CD8-positive, alpha-beta memory T cell (primary cell): ENCODE measurements at places on chromosomes 7 and 10. TPM values are rescaled to one million over a fixed set of nuclear protein-coding genes. Genes with fewer than 3 reads are reported as not detected.

DNA sequence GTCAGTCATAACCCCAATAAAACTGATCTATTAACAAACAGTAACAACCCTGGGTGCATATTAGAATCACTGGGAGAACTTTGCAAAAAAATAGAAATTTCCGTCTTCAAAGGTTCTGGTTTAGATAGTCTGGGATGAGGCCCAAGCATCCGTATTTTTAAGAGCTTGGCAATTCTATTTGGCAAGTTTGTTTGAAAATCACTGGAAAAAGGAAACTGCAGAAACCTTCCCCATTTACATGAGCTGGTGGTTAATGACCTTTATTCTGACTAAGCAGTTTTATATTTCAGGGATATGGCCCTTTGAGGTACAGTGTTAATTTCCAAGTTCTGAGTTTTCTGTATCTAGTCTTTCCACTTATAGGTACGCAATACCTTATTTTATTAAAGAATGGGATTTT lies 115.8 kb upstream of the PRR15 start:
- no peak for DNase-seq

Gene TUBAL3
- not detected for polyA plus RNA-seq

- no peak for DNase-seq
Measured at GRCh38 chr10:85318809-85319807, 990.7 kb downstream of the CCSER2 start.

DNA sequence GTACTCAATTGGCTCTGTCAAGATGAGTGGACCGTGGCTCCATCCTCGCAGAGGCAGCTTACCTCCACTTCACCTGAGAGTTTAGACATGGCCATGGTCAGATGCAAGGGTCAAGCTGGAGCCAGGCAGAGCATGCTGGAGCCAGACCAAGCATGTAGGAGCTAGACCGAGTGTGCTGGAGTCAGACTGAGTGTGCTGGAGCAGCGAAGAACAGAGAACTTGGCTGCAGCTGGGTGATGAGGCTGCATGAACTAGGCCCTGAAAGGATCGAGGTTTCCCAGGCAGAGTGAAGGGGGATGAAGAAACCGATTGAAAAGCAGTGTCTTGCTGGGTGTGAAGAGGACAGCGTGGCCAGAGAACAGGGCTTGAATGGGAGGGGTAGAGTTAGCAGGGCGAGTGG lies 86.1 kb downstream of the MKI67 start:
- no peak for DNase-seq

DNA sequence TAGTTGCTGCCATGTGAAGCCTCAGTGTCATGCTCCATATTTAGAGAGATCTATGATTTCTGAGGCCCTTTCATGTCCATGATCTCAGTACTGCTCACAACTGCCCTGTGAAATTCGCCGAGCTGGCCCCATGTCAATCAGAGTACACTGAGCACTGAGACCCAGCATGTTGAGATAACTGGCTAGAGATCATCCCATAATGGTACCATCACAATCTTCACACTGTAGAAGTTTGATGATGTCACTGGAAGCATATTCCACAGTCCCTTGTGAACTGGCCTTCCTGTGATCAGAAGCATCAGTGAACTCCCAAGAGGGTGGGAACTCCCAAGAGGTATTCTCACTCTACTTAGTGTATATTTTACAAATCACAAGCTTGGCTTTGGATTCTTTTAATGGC lies 116.0 kb downstream of the EGFR start:
- DNase-seq = no peak

- no peak for DNase-seq
Measured at GRCh38 chr10:113846036-113846435, 7.8 kb downstream of the DCLRE1A start.

DNA sequence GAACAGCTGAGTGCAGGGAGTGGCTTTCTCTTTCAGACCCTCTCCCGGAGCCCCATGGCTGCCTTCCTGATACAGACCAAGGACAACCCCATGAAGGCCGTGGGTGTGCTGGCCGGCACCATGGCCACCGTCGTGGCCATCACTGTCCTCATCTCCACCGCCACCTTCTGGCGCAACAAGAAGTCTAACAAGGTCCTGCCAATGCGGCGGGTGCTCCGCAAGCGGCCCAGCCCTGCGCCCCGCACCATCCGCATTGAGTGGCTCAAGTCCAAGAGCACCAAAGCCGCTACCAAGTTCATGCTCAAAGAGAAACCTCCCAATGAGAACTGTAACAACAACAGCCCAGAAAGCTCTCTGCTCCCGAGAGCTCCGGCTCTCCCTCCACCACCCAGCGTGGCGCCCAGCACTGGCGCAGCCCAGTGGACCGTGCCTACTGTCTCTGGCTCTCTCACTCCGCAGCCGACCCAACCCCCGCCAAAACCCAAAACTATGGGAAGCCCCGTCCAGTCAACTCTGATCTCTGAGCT lies 11.2 kb downstream of the LRIT2 start:
- no peak for DNase-seq

GRCh38 chr10:5592070-5592469 lies 67.3 kb downstream of the CALML3 start:
- no peak for DNase-seq

Gene POT1
- polyA plus RNA-seq = 21.8 TPM

GRCh38 chr7:91811236-91811635 lies 69.3 kb downstream of the MTERF1 start:
- no peak for DNase-seq

DNA sequence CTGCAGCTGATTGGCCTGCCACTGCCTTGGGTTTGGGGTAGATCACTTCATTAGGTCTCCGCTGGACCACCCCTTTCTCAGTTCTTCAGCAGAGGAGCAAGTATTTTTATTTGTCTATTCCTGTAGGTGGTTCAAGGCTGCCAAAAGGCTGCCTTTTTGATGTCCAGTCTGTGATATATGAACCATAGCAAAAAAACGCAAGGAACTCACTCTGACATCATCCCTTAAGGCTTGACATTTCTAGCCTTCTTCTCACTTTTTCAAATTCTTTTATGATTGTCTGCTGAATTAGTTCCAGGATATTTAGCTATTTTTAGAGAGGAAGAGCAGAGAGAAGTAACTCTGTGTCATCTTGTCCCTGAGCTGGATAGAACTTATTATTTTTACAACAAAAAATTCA lies 269.2 kb downstream of the BAMBI start:
- DNase-seq = no peak

GRCh38 chr7:140857048-140857447 lies 67.7 kb downstream of the BRAF start:
- DNase-seq = no peak

Gene PRLHR
- polyA plus RNA-seq = not detected

DNA sequence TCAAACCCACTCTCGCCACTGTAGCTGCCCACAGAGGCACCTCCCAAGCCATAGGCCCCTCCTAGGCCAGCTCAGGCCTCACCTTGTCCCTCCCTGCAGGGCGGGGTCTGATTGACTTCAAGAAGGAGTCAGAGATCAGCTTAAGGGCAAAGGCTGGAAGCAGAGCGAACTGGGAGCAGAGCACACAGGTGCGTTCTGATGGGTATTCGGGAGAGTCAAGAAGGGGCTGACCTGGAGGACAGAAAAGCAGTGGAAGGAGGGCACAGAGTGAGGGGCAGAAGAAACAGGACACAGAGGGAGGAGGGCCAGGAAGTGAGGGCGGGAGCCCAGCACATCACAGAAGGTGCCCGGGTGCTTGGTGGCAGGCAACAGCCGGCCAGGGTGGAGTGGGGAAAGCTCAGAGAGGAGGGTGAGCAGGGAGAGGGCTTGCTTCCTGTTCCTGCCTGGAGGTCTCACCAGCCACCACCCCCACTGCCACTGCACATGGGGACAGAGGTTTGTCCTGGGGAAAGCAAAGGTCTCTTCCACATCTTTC lies at the start of gene AOC1:
TSS of gene AOC1 (plus strand) at position 147 of the 535 bp plus-strand sequence. CDS start 3,954 bp downstream, outside the sequence.
- DNase-seq = no peak

- no peak for DNase-seq
Measured at GRCh38 chr10:100569687-100570481, 34.1 kb downstream of the HIF1AN start.

DNA sequence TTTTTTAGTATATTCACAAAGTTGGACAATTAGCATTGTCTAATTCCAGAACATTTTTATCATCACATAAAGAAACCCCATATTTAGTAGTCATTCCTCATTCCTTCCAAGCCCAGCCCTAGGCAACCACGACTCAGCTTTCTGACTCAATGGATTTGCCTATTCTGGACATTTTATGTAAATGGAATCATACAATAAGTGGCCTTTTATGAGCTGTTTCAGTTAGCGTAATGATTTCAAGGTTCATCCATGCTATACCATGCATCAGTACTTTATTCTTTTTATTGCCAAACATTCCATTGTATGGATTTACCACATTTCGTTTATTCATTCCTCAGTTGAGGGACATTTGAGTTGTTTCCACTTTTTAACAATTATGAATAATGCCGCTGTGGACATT lies 249.2 kb downstream of the DYNC1I1 start:
- no peak for DNase-seq

- DNase-seq = no peak
Measured at GRCh38 chr7:116902867-116903266, 40.5 kb downstream of the CAPZA2 start.

Gene ANKRD61
- not detected for polyA plus RNA-seq

Gene NPFFR1
- not detected for polyA plus RNA-seq

Gene STAMBPL1
- 10.6 TPM for polyA plus RNA-seq

DNA sequence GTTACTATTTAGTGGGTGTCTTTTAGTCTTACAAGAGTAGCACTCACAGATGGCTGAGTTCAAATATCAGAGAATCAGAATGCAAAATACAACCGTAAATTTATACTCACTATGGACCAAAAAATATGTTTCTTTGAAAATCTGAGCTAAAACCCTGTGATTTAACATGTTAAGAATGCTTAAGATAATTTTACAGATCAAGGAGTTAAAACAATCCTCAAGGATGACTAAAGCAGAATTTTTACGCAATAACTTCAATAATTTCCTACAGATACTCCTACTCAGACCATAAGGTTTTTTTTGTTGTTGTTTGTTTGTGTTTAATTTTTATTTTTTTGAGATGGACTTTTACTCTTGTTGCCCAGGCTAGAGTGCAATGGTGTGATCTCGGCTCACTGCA lies 47.9 kb upstream of the CCDC6 start:
- DNase-seq = no peak

Gene KNDC1
- polyA plus RNA-seq = 0.05 TPM

Gene FAM24B
- 8.5 TPM for polyA plus RNA-seq

GRCh38 chr7:12013983-12014382 lies 182.0 kb upstream of the THSD7A start:
- no peak for DNase-seq

DNA sequence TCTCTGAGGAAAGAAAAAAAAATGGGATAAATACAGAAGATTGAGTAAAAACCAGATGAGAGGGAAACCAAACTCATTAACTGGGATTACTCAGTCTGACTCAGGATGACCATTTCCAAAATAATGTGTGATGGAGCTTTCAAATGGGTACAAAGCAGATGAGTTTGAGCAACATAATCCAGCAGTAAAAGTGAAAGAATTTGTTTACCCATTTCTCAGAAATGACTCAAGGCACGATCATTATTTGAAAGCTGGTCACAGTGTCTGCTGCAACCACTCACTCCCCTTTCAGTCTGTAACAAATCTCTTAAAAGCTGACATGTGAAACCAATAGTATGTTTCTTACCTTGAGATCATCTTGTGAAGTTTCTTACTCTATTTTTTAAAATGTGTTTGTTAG lies 104.7 kb upstream of the KLF14 start:
- no peak for DNase-seq

Gene PIP
- polyA plus RNA-seq = not detected

- no peak for DNase-seq
Measured at GRCh38 chr7:120060875-120061274, 212.1 kb upstream of the KCND2 start.

- no peak for DNase-seq
Measured at GRCh38 chr10:48554656-48555055, 50.2 kb downstream of the ARHGAP22 start.

DNA sequence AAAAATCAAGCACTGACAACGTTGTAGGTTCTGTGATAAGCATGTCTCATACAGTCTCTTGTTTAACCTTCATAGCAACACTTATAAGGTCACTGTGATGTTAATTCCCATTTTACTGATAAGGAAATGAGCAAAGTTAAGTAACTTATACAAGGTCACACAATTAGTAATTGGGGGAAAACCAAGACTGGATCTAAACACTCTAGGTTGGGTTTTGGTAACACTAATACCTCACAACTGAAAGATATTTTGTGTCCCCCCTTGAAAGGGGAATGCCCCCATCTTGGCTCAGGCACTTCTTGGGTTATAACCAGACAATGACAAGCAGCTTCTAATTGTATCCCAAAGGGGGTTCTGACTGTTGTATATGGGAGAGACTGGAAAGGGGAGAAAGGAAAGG lies 36.0 kb upstream of the ABCB4 start:
- no peak for DNase-seq

Gene SLC13A1
- not detected for polyA plus RNA-seq

GRCh38 chr10:78729366-78729765 lies 339.4 kb upstream of the ZMIZ1 start:
- no peak for DNase-seq

DNA sequence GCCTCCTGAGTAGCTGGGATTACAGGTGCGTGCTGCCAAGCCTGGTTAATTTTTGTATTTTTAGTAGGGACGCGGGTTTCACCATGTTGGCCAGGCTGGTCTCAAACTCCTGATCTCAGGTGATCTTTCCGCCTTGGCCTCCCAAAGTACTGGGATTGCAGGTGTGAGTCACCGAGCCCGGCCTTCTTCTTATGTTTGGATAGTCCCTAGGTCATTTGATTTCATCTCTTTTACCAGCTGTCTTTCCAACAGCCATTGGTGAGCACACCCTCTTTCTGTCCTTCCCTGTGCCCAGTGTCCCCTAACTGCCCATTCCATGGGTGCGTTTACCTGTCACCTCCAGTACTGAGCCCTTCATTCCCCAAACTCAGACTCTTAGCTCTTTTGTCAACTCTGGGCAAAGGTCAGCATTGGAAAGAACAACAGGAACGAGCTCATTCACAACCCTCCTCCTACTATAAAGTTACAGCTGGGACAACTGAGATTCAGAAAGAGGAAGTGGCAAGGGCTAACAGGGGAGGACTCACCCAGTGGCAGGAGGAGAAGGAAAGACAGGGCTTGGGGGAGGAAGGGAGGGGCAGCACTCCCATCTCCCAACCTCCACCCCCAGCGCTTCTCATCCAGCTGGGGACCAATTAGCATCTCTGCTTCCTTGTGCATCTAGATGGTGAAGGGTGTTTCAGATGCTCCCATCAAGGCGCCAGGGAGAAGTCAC lies 5.6 kb downstream of the SSC4D start:
- no peak for DNase-seq
